ENCODE measurements at places on chromosomes 5 and 9.

- peak; percentile 34 for DNase-seq
Measured at GRCh38 chr9:91776409-91777291, 173.4 kb downstream of the ROR2 start.

DNA sequence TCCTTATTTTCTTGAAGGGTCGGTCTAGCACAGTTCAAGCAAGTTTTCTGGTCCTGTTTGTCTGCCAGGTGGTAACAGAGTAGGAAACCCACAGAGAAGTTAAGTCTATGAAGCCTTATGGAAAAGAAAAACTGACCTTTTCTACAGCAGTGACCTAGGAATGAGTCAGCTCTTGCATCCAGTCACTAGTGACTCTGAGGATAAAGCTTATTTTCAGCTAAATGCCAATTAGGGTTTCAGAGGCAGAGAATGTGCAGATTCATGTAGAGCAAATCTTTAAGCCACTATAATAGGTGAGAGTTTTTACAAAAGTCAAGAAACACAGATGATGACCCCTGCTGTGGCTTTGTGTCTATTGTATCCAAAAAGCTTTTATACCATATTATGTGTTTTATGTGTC, 100.7 kb downstream of the CWC27 start:
- peak; percentile 84 for DNase-seq

DNA sequence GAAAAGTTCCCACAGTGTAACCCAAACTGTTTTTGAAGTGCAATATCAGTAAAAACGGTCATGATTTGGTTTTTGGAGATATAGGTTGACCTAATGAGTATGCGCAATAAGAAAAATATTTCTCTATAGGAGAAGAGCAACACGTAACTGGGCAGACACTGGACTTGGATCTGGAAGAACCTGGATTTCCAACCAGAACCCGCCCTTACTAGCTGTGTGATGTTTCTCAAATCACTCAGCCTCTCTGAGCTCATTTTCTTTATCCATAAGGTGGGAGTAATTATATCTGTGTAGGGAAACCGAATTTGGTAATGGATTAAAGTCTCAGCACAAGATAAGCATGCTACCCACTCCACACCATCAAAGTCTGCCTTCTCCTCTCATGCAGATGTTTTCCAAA, 169.1 kb downstream of the COL23A1 start:
- DNase-seq: no peak

- peak; percentile 62 for DNase-seq
Measured at GRCh38 chr5:120769312-120769872, 305.3 kb downstream of the PRR16 start.

DNA sequence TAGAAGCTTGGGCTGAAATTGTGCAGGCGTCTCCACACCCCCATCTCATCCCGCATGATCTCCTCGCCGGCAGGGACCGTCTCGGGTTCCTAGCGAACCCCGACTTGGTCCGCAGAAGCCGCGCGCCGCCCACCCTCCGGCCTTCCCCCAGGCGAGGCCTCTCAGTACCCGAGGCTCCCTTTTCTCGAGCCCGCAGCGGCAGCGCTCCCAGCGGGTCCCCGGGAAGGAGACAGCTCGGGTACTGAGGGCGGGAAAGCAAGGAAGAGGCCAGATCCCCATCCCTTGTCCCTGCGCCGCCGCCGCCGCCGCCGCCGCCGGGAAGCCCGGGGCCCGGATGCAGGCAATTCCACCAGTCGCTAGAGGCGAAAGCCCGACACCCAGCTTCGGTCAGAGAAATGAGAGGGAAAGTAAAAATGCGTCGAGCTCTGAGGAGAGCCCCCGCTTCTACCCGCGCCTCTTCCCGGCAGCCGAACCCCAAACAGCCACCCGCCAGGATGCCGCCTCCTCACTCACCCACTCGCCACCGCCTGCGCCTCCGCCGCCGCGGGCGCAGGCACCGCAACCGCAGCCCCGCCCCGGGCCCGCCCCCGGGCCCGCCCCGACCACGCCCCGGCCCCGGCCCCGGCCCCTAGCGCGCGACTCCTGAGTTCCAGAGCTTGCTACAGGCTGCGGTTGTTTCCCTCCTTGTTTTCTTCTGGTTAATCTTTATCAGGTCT, at the start of gene C9orf72:
Gene C9orf72, minus strand, starts transcription at position 564 of the 716 bp plus-strand sequence. CDS start 6,361 bp downstream, outside the sequence.
- no peak for DNase-seq

- DNase-seq: no peak
Measured at GRCh38 chr9:77725820-77726219, 77.7 kb upstream of the GNA14 start.

DNA sequence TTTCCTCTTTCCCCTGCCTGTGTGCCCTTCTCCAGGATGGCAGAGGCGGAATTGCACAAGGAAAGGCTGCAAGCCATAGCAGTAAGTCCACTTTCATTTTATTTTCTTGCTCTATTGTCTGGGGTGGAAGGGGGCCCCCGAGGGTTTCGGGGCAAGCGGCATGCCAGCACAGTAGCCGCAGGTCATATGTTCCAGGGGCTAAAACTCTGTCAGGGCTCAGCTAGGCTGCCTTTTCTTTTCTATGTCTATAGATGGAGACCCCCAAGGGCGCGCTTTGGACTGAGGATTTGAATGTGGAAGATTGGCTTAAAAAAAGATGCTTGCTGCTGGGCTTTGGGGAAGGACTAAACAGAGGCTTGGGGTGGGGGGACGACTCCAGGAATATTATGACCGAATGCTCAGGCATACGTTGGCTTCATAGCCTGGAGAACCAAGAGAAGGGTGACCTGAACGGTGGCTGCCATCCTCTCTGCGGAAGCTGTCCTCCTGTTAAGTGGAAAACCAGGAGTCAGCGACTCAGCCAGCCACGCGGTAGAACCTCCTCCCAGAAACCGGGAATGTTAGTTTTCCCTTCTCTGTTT, 545 bp downstream of the PALM2AKAP2 start:
- peak; percentile 39 for DNase-seq

GRCh38 chr5:7801891-7802614, 48.9 kb downstream of the CFAP90 start:
- DNase-seq: no peak

DNA sequence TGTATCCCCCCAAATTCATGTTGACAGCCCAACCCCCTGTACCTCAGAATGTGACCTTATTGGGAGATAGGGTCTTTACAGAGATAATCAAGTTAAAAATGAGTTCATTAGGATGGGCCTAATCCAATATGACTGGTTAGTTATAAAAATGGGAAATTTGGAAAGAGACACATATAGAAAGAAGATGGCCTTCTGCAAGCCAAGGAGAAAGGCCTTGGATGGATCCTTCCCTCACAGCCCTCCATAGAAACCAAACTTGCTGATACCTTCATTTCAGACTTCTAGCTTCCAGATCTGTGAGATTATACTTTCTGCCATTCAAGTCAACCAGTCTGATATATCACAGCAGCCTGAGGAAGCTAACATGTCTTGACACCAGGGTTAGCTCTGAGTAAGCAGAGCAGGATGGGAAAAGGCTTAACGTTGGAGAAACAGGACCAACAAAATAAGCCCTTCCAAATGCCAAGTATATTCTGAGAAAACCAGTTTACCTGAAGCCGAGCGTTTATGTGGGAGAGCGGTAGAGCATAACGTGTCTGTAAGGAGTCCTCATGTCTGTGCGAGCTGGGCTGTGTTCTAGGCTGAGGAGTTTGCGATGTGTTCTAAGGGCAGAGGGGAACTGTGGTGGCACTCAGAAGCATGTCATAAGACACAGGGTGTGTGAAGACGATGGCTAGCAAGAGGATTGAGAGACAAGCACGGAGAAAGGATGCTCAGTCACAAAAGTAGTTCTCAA, 206.1 kb downstream of the PIK3R1 start:
- DNase-seq: no peak

DNA sequence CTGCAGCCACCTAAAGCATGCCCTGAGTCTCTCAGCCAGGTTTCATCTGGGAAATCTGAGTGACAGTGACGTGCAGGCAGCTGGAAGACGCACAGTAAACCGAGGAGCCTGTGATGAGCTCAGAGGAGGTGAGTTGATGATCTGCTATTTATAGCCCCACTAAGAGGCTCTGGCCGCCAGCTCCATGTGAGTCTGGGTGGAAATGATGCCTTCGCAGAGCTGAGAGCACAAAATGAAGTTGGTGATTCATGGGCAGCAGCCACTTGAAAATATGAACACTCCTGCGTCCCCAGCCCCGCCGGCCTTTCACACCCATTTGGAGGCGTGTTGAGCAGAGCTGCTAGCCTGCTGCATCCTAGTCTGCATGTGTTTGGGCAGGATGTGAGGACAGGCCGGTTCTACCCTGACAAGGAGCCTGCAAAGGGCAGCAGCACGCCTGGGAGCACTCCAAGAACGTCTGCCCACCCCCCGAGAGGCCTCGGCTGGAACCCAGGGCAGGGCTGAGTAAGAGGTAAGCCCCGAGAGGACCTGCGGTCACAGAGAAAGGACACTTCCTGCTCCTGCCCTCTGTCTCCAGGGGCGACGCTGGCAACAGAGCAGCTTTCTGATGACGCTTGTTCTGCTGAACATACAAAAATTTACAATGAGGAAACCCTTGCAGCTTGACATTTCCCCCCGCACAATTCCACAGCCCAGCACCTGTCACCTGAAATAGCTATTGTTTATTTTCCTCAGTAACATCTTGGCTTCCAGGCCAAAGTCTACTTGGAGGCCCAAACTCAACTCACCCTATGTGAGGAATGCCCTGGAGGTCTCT, 25.1 kb upstream of the CDKN2AIPNL start:
- DNase-seq: peak; percentile 98

- no peak for DNase-seq
Measured at GRCh38 chr9:3721096-3721495, 195.3 kb upstream of the RFX3 start.
